ENCODE measurements at places on chromosomes 12 and 14. TPM values are rescaled to one million over a fixed set of nuclear protein-coding genes. Genes with fewer than 3 reads are reported as not detected.

IAPP gene
- not detected for total RNA-seq

SLC5A8 gene
- not detected for total RNA-seq

GLIPR1 gene
- total RNA-seq, result 51.3 TPM

CLEC12A gene
- total RNA-seq, result not detected

RDH16 gene
- 0.99 TPM for total RNA-seq

FAM90A1 gene
- total RNA-seq, result not detected

ATG2B gene
- total RNA-seq, result 27.7 TPM

KRT6C gene
- not detected for total RNA-seq

FZD10 gene
- not detected for total RNA-seq

DNA sequence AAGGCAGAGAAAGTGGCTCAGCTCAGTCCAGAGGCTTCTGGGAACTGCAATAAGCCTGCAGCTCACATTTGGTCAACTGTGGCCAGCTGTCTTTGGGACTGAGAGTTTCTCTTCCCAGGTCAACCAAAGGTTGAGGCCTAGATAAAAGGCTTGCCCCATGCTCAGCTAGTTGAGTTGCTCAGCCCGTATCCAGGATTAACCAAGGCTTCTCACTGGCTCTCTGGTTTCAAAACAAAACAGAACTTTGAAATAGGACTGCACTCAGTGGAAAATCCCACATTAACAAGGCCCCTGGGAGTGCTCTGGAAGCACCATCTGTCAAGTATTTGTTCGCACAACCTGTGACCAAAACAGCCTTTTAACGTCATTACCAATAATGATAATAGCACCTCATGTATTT, 40.3 kb upstream of the NUAK1 start:
- H3K4me3 ChIP-seq, result no peak overlapping the region
- H3K27me3 ChIP-seq, result peaks cover 15% of the 10 kb centered on the region
- H3K27ac ChIP-seq, result no peak overlapping the region
- H3K4me1 ChIP-seq, result no peaks in the 10 kb centered on the region
- H3K36me3 ChIP-seq, result no peaks in the 10 kb centered on the region

- H3K4me1 ChIP-seq, result no peaks in the 10 kb centered on the region
- no peak for DNase-seq
- no peak overlapping the region for H3K4me3 ChIP-seq
- no peak overlapping the region for H3K27ac ChIP-seq
- H3K36me3 ChIP-seq, result no peaks in the 10 kb centered on the region
These were observed 1945.1 kb upstream of the SEL1L start for GRCh38 chr14:83478741-83479140.

DNA sequence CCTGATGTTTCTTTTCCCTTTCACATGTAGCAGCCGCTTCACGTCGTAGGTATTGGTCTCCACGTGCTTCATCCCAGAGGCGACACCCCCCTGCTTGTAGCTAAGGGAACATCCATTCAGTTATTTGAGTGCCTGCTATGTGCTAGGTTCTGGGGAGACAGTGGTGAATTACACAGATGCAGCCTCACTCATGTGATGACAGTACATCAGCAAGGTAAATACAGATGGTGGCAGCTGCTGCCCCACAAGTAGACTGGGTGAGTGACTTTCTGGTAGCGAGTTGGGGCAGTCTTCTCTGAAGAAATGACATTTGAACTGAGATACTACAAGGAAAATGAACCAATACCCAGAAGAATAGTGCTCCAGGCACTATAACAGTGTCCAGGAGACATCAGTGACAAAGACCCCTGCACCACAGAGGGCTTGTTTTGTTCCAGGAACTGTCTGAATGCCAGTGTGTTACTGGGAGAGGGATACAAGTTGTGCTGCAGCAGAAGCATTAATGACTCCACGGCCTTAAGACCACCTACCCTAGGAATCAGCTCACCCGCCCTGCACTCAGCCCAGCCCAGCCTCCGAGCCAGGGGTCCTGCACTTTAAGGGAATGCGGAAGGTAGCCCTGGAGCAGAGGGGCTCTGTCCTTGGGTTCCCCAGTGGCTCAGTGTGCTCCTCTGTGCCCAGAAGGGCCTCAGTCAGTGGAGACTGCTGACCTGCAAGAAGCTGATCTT, 7.3 kb downstream of the AVIL start:
- peaks cover 27% of the 10 kb centered on the region for H3K36me3 ChIP-seq
- no peaks in the 10 kb centered on the region for H3K4me1 ChIP-seq
- DNase-seq, result no peak
- H3K27ac ChIP-seq, result no peak overlapping the region

GRCh38 chr12:55681142-55682077, 26.3 kb downstream of the ITGA7 start:
- H3K27ac ChIP-seq, result no peak overlapping the region
- no peak for DNase-seq
- peaks cover 36% of the 10 kb centered on the region for H3K27me3 ChIP-seq

DNA sequence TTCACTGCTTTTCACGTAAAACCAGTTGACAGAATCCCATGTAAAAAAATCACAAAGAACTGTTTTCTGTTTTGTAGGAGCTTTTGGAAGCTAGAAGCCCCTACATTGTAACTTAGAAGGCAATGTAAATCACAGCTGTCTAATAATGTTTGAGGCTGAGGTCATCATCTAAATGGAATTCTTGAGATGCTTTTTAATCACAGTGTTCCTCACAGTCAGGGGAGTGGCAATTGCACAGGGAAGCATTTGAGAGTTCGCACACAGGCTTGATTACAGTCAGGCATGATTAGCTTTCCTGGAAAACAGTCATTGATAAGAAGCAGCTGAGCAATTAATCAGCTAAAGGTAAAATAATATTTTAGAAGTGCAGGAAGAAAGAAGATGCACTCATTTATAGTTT, 2.9 kb downstream of the SLC17A8 start:
- H3K36me3 ChIP-seq, result no peaks in the 10 kb centered on the region
- H3K27ac ChIP-seq, result no peak overlapping the region
- H3K27me3 ChIP-seq, result peaks cover 14% of the 10 kb centered on the region
- no peaks in the 10 kb centered on the region for H3K4me1 ChIP-seq
- H3K4me3 ChIP-seq, result no peak overlapping the region

DNA sequence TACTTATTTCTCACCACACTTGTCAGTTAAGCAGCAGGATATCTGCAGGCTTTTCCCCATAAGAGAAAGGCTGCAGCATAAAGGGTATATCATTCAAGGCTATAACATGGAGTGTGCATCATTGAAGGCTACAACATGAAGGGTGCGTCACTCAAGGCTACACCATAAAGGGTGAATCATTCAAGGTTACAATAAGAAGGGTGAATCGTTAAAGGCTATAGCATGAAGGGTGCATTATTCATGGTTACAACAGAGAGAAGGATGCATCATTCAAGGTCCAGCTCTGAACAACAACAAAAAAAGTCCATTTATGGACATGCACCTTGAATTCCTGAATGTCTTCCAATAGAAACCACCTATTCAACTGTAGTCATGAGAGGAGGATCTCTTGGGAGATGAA, 32.8 kb upstream of the LUM start:
- no peaks in the 10 kb centered on the region for H3K36me3 ChIP-seq
- H3K4me1 ChIP-seq, result no peaks in the 10 kb centered on the region
- no peak for DNase-seq

DNA sequence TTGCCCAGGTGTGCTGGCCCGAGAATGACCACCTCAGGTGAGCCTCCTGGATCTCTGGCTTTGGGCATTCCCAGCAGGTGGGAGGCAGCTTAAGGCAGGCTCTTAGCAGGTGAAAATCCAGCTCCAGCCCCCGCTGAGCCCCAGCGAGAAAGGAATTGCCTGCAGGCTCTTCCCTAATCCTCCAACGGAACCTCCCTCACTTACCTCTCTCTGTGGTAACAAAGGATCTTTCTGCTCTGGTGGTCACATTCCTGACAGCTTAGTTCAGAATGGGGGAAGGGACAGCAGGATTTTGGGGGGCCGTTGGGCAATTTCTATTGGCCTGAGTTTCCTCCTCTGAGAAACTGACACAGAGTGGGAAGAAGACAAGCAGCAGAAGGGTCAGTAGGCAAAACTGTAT, 116.0 kb upstream of the LHX5 start:
- H3K36me3 ChIP-seq, result no peaks in the 10 kb centered on the region
- peaks cover 40% of the 10 kb centered on the region for H3K27me3 ChIP-seq
- no peak overlapping the region for H3K27ac ChIP-seq
- no peak for DNase-seq
- no peaks in the 10 kb centered on the region for H3K4me1 ChIP-seq
- no peak overlapping the region for H3K4me3 ChIP-seq

DNA sequence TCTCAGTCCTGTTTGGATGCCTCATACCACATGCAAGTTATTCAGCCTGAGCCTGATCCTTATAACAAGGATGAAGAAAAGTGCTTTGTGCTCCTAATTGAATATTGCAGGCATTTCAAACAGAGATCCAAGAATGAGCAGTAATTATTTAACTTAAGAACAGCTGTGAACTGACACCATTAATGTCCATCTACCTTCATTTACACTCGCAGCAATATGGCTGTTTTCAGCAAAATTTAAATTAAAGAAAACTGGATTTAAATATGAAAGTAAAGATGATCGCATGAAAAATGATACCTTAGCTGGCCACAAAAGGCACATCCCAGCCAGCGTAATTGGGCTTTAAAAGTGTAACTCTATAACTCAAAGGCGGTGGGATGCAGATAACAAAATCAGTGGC, 466.3 kb downstream of the GALC start:
- DNase-seq, result no peak
- no peaks in the 10 kb centered on the region for H3K27me3 ChIP-seq
- no peak overlapping the region for H3K4me3 ChIP-seq
- no peaks in the 10 kb centered on the region for H3K4me1 ChIP-seq

GRCh38 chr14:104274806-104275205, 136.4 kb downstream of the KIF26A start:
- H3K4me1 ChIP-seq, result no peaks in the 10 kb centered on the region
- no peaks in the 10 kb centered on the region for H3K36me3 ChIP-seq
- no peaks in the 10 kb centered on the region for H3K27me3 ChIP-seq

DNA sequence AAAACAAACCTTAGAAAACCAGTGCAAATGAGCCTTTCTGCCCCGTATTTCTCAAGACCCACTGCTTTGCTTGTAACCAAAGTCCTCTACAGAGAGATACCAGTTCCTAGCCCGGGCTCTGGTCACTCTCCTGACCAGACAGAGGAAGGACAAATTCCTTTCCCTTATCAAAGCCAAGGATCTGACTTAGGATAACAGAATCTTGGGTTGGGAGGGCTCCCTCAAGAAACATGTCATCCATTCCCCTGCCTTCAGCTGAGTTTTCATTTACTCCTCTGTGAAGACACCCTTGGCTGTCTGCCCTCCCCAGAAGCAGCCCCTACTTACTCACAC, 116.0 kb upstream of the PARP11 start:
- DNase-seq, result no peak
- H3K27ac ChIP-seq, result peak overlapping the region; percentile 56
- no peak overlapping the region for H3K4me3 ChIP-seq
- H3K36me3 ChIP-seq, result no peaks in the 10 kb centered on the region
- H3K4me1 ChIP-seq, result peaks cover 21% of the 10 kb centered on the region

DNA sequence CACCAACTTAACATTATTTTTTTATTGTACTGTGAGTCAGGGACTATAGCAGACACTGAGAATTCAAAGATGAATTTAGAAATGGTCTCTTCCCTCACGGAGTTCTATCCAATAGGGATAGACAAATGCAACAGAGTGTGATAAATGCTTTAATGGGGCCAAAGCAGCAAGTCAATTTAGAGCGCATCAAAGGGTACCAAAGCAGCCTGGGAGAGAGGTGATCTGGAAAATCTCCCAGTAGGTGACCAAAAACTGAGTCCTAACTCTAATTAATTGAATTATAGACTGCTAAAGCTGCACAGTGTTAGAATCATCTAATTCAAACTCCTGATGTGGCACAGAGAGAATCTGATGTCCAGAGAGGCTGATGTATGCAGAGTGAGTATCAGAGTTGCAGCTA, 2.6 kb downstream of the LIN7A start:
- peaks cover 16% of the 10 kb centered on the region for H3K27me3 ChIP-seq
- DNase-seq, result no peak
- H3K27ac ChIP-seq, result no peak overlapping the region
- no peak overlapping the region for H3K4me3 ChIP-seq
- H3K36me3 ChIP-seq, result no peaks in the 10 kb centered on the region

GRCh38 chr14:104267895-104268294, 129.5 kb downstream of the KIF26A start:
- no peak overlapping the region for H3K27ac ChIP-seq
- DNase-seq, result no peak
- H3K36me3 ChIP-seq, result no peaks in the 10 kb centered on the region
- H3K4me3 ChIP-seq, result no peak overlapping the region

DNA sequence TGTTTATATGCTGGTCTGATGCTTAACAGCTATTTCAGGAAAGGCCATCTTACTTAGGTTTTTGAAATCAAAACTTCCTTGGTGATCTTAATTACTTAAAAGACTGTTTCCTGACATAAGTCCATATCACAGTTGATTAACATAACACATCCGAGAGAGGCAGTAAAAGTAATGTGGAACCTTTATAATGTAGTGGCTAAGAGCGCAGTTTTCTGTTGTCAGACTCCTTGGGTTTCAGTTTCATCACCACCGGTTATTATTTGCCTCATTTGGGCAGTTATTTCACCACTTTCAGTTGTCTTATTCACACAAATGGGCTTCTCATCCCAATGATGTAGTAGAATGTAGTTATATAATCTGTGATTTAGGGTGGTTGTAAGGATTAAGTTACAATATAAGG, 30.9 kb downstream of the TBC1D15 start:
- H3K36me3 ChIP-seq, result no peaks in the 10 kb centered on the region
- H3K4me1 ChIP-seq, result peaks cover 16% of the 10 kb centered on the region
- H3K27me3 ChIP-seq, result no peaks in the 10 kb centered on the region
- no peak for DNase-seq
- H3K27ac ChIP-seq, result no peak overlapping the region

- H3K4me3 ChIP-seq, result no peak overlapping the region
- no peak overlapping the region for H3K27ac ChIP-seq
- H3K4me1 ChIP-seq, result no peaks in the 10 kb centered on the region
- no peak for DNase-seq
- H3K27me3 ChIP-seq, result peaks cover 42% of the 10 kb centered on the region
These were observed 32.9 kb downstream of the MVK start for GRCh38 chr12:109606320-109607028.

DNA sequence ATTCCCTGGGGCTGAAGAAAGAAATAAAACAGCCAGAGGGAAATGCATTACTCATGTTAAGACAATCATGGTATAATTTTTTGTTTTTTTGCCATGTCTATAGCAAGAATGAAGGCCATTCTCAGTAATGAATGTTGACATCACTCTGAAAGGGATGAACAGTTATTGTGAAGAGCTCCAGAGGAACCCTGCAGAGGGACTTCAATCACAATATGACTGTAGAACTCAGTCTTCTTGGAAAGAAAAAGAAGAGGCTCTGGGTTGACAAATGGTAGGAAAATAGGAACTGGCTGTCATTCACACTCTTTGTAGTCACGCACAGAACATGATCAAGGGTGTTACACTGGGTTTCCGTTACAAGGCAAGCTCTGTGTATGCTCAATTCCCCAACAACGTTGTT, 73.8 kb upstream of the DACT1 start:
- H3K27ac ChIP-seq, result no peak overlapping the region
- H3K4me3 ChIP-seq, result no peak overlapping the region
- no peaks in the 10 kb centered on the region for H3K4me1 ChIP-seq
- H3K36me3 ChIP-seq, result no peaks in the 10 kb centered on the region
- no peak for DNase-seq

GRCh38 chr12:98990648-98991047, 345.6 kb downstream of the APAF1 start:
- H3K36me3 ChIP-seq, result no peaks in the 10 kb centered on the region
- H3K4me3 ChIP-seq, result no peak overlapping the region
- no peak for DNase-seq
- no peaks in the 10 kb centered on the region for H3K27me3 ChIP-seq
- no peak overlapping the region for H3K27ac ChIP-seq
- no peaks in the 10 kb centered on the region for H3K4me1 ChIP-seq
